ENCODE measurements at places on chromosomes 3 and 15.

DNA sequence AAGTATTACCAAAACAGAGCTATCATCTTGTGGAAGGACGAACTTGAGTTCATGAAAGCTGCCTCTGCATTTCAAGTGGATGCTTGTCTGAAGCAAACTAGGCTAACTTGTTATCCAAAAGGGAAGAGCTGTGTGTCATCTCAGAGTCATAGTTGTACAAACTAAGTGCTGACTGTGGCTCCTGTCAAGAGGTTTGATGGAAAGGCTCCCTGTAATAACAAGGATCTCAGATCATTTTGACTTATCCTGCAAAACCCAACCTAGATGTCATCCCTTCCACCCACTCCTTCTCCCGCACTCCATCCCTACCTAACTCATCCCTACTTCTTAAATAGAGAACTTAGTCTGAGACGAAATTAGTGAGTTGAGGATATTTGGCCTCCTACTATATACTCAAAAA is 110.8 kb downstream of the NR2E3 start:
- DNase-seq = no peak

GRCh38 chr15:60704129-60704528 is 225.2 kb upstream of the ICE2 start:
- DNase-seq = no peak

GRCh38 chr3:33007776-33008175 is 56.3 kb downstream of the CCR4 start:
- no peak for DNase-seq

DNA sequence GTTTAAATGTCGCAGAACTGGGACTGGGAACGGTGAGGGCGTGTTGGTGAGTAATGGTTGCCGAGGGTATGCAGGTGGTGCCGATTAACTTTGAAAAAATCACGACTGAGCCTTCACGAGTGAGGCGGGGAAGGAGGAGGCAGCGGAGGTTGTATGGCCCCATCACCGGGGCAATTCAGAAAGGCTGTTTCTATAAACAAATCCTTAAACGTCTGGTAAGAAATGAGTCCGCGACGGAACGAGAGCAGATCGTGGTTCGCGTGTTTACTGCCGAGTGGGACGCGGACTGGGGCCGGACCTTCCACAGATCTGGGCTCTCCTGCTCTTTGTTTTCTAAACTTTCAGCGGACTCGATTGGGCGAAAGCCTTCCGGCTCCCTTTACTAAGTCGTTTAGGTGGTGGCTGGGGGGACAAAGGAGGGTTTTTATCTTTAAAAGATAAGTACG is 2.7 kb downstream of the IGF1R start:
- no peak for DNase-seq

- no peak for DNase-seq
Observed at GRCh38 chr3:145490088-145491048, 670.6 kb downstream of the PLOD2 start.

DNA sequence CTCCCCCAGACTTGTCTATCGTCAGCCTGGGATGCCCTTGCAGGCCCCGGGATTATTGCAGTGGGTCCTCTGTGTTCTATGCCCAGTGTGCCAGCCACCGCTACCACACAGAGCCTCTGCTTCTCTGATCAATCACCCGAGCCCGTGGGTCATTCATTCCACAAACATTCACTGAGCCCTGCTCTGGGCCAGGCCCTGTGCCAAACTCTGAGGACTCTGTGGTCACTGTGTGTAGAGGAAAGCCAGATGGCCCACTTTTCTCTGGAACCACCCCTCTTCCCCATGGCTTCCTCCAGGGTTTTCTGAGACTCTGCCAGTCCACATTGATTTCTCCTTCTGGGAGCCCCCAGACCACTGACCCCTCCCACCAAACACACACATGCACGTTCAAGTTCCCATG is 55.5 kb downstream of the BSN start:
- DNase-seq = no peak

- DNase-seq = no peak
Observed at GRCh38 chr3:71051259-71051595, 532.3 kb downstream of the FOXP1 start.

DNA sequence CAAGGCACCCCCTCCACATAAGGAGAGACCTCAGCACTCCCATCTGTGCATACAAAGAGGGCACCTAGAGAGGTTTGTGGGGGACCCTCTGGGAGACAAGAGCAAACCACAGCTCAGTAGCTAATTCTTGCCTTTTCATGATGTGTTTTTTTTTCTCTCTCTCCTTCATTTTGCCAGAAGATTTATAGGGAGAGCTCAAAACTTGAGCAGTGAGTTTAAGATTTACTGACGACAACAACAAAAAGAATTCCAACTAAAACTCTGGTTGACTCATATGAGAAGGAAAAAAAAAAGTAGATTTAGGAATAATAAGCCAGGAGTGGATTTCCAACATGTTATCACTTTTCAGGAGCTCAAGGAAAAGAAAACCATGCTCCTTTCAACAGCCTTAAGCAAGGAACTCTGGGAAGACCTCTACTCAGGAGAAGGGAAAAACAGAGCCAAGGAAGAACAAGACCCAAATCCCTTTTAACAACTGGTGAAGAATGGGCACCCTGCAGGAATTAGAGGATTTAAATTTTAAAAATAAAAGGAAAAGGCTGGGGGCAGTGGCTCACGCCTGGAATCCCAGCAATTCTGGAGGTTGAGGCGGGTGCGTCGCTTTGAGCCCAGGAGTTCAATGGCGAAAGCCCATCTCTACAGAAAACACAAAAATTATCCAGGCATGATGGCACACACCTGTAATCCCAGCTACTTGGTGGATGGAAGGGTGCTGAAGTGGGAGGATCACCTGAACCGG is 58.2 kb upstream of the RAD18 start:
- DNase-seq = no peak

GRCh38 chr3:834679-835078 is 258.1 kb upstream of the CNTN6 start:
- DNase-seq = no peak

GRCh38 chr15:75712668-75713337 is at the start of gene CSPG4:
CSPG4 (minus strand) TSS chr15:75712848; CDS start chr15:75712755, 93 bp downstream.
- DNase-seq = no peak

- no peak for DNase-seq
Observed at GRCh38 chr3:74465715-74466410, 148.6 kb downstream of the CNTN3 start.

- peak; percentile 27 for DNase-seq
Observed at GRCh38 chr15:31867536-31868442, 162.5 kb upstream of the CHRNA7 start.

DNA sequence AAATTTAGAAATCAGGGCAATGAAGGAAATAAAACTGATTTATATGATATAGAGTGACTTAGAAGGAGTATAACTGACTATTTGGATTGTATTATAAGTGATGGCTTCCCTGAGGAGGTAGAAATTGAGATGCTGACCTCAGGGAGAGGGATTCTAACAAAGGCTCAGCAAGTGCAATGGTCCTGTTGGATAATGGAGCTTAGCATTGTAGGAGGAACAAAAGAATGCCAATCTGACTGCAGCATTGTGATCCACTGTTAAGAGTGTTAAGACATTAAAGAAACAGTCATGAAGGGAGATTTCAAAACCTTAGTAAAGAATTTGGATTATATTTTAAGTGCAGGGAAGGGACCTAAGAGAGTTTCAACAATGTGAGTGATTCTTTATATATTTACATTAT is 158.4 kb upstream of the NAALADL2 start:
- no peak for DNase-seq

GRCh38 chr3:123338620-123339061 is 110.2 kb downstream of the ADCY5 start:
- DNase-seq = no peak

DNA sequence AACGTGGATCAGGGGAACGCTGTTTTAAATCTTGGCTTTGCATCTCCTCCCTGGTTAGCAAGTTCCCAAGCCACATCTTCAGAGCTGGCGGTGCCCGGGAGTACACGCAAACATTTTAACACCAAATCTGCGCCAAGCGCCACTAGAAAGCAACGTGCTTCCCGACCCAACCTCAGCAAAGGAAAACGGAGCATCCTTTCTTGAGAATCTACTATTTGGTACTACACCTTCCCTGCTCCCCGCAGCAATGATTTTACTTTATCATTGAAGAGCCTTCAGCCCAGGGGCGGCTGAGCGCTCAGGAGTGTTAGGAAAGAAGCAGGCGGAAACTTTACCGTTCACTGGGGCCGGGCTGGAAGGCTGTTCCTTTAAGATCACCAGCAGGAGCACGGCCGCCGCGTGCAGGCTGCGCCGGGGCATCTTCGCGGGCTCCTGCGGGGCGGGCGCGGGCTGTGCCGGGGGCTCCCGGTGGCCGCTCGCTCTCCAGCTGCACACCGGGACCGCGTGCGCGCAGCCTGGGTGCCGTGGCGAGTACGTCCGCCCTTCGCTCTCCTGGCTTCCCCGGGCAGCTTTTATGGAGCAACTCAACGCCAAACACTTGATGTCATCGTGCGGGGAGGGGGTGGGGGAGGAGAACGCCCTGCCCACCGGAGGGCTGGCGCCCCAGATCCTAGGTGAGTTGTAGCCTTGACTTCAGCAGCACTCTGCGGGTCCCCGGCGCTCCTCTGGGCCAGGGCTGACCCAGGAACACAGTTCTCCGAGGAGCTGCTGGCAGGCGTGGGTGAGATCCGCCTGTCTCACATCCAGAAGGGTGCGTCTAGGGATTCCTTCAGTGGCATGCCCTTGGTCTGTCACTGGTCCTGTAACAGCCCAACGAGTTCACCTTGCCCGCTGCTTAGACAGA is at the start of gene CA12:
Gene CA12 (minus strand): TSS at position 546 of the 904 bp plus-strand sequence. CDS start 126 bp downstream, at position 420.
- DNase-seq = no peak

DNA sequence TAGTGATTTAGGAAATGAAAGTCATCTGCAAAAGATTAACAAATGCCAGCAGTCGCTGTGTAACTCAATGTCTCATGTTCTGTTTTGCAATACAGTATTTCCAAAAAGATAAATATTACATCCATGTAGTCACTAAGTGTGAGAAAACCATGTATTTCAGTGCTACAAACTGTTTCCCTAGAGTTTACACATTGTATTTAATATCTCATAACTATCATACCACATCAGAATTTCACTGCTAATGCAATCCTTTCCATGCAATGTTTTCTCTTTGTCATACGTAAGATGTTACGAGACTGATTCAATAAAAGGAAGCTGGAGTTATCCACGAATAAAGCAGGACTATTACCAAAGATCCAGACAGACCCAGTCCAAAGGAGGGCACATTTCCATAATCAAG is 269.4 kb downstream of the GBE1 start:
- DNase-seq = no peak

DNA sequence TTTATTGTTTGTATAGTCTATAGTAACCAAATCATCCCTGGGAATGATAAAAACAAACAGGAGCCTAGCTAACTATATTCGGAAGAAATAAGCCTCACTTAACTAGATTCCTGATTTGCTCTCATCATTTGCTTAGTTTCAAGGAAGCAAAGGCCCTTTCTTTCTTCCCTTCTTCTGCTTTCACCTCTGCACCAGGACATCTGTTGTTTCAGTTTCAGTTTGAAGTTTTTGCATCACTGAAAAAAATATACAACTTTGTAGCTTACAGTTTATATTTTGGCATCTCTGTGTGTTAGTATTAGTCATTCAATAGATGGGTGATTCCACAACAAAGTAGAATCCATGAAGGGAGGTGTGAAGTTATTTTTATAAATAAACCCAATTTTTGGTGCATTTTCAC is 113.6 kb upstream of the SNTN start:
- no peak for DNase-seq

- no peak for DNase-seq
Observed at GRCh38 chr3:164326714-164327113, 751.6 kb downstream of the SI start.

GRCh38 chr15:80891006-80891405 is 98.6 kb downstream of the MESD start:
- DNase-seq = no peak

DNA sequence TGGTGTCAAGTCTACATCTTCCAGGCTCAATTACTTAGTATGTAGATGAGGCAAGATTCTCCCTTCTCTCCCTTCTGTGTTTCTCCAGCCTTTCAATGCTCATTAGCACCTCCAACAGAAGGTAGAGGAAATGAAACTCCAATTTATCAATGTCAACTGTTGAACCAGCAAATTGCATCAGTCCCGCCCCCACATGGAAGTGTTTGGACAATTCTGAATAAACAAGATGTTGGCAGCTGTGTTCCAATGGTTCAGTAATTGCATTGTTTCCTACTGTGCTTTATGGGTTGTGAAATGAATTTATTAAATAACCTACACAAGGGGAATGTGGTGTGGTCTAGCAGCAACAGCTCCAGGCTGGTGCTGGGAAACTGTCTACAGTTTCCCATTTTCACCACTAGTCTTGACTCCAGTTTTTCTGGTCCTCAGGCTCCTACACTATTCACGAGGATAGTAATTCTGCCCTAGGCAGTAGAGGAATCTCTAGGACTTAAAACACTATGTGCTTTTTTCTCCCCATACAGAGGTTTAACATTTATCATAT is 91.9 kb downstream of the MB21D2 start:
- no peak for DNase-seq

- no peak for DNase-seq
Observed at GRCh38 chr15:91182101-91182500, 82.0 kb downstream of the SV2B start.

DNA sequence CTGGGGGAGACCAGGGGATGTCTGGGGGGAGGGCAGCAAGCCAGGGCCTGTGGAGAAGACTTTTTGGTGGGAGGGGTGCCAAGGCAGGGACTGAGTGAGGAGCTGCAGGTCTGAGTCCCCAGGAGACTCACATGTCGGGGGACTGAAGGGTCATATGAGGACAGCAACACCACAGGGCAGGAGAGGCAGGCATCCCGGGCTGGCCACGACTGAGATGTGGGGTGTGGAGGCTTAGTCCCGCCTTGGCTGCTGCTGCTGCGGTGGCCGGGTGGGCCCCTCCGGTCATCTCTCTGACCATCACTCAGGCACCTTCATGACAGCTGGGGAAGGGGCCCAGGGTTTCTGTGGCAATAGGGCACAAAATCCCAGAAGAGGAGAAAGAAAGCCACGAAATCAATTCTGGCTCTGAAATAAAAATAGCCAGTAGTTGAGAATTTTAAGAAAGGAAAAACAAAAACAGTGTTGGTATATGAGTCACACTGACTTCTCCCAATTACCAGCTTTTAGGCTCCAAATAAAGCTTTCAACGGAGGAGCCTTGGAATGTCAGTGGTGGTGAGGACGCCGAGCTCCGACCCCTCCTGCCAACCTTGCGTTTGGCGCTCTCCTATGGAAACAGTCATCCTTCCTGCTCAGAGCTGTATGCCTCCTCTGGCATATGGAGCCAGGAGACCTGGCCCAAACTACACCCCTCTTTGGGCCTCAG is 52.9 kb upstream of the ITGA11 start:
- peak; percentile 60 for DNase-seq

GRCh38 chr3:69072928-69073327 is 7.2 kb downstream of the UBA3 start:
- DNase-seq = no peak
